ENCODE measurements at places on chromosomes 12 and 14.

DNA sequence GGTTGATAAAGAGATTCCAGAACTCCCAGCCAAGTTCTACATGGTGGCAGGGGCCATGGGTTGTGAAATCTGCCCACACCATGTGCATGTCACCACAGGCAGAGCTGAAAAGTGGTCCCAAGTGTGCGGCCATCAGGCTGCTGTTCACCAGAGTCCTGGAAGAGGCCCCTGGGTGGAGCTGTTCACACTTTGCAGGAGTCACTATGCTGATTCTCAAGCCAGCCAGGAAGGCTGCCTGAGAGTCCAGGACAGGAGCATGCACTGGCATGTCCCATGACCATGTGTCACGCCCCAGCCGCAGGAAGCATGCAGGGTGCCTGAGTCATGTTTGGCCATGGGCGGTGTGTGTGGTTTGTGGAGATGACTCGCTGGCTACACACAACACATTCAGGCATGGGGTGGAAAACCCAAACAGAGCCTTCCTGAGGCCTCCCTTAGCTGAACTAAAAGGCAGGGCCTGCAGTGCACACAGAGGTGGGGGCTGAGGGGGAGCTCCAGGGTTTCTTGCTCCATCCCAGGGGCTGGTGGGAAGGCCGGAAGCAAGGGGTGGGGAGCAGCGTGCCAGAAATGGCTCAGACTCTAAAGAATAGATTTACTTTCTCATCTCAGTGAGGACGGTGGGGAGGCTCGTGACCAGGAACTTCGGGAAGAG is 19.4 kb downstream of the ABCB9 start:
- peak; percentile 62 for DNase-seq

DNA sequence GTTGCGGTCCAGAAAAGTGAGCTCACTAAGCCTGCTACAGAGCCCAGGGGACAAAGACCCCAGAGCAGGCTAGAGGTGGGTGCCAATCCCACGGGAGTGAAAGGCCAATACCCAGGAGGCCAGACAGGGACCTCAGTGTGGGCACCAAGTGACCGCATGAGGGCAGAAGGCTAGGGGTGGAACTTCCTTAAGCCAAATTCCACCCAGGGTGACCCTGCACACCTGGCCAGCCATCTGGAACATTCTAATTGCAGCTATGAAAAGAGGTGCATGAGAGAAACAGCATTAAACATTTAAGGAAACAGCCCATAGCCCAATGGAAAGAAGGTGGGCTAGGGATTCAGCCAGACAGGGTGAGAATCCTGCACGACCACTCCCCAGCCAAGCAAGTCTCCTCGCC is 19.4 kb downstream of the GLTP start:
- DNase-seq = no peak

GRCh38 chr12:5510251-5510805 is 78.4 kb downstream of the NTF3 start:
- no peak for DNase-seq

DNA sequence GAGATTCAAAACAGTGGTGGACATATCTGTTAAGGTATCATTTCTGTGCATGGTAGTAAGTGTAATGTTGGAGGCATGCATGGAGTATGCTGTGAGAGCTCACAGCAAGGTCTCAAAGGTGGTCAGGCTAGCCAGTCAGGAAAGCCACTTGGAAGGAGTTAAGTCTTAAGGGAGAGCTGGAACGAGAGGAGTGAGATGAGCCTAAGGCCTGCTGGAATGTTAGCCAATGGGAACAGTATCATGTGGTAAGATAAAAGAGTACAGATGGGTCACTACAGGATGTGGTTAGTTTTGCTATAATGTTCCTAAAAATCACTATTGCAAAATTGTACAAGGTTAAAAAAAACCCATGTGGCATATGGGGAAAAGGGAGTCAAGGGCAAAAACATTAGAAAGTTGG is 311.7 kb upstream of the E2F7 start:
- no peak for DNase-seq

- DNase-seq = no peak
Measured at GRCh38 chr12:43127886-43128549, 424.0 kb downstream of the ADAMTS20 start.

DNA sequence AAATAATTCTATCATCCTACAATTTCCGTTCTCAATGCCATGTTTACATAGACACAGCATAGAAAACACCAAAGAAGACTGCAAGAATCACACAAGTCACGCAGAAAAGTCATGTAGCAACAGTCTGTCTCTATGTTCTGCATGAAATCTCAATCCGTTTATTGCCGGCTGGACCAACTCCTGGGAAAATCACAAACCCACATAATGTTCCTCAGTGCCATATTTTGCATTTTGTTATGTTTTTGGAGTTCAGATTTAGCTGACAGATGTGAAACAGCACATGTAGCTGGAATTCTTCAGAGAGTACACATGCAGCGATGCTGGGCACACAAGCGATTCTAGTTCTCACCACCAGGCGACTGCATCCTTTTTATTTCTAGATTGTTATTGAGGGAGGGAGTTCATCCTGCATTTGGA is 193.1 kb downstream of the APAF1 start:
- DNase-seq = no peak

GRCh38 chr12:42469355-42470175 is 120.0 kb downstream of the PRICKLE1 start:
- no peak for DNase-seq

DNA sequence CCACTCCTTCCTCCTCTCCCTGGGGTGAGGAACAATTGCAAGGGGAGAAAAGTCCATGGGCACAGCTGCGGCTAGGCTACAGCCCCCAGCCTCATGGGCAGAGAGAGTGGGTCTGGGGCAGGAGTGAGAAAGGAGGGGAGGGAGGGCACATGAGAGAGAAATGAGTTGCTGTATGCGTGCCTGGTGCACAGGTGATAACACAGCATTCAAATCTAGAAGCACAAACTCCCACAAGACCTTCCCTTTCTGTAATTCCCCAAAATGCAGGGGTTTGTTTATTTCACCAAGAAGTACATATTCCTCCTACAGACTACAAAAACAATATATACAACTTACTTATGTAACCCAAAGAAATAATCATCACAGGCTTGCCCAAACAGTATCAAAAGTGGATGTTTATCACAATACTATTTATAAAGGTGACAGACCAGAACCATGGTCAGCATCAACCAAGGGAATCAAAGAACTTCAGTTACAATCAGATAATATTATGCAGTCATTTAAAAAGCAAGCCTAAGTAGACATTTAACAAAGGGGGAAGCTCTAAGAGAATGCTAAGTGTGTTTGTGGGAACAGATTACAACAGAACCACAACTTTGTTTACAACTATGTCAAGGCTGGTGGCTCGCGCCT is 54.2 kb downstream of the ITPK1 start:
- DNase-seq = no peak

- no peak for DNase-seq
Measured at GRCh38 chr14:59463787-59464485, 1.2 kb downstream of the GPR135 start.

Measured in stimulated activated CD8-positive, alpha-beta memory T cell treated with anti-CD3 and anti-CD28 coated beads, Interleukin-2, amount 100 ng/mL, for 1 hour (primary cell).